Stimulated activated CD8-positive, alpha-beta memory T cell treated with anti-CD3 and anti-CD28 coated beads, Interleukin-15, amount 100 ng/mL, for 4 hours (primary cell): ENCODE measurements at places on chromosomes 7 and 10.

DNA sequence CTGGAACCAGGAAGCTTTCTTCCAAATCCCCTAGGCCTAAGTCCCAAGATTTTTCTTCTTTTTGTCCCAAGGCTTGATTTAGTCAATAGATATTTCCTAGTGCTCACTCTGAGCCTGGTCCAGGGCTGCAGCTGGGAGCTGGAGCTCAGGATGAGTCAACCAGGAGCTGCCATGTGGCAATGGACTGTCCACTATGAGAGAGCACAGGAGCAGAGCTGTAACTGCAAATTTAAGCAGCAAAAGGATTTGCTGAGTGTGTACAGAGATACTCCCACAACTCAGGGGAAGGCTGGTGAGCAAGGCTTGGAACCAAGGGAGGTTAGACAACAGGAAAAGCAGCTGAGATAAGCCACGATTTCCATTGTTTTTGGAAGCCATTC is 92.1 kb upstream of the CXCL12 start:
- no peak for DNase-seq

DNA sequence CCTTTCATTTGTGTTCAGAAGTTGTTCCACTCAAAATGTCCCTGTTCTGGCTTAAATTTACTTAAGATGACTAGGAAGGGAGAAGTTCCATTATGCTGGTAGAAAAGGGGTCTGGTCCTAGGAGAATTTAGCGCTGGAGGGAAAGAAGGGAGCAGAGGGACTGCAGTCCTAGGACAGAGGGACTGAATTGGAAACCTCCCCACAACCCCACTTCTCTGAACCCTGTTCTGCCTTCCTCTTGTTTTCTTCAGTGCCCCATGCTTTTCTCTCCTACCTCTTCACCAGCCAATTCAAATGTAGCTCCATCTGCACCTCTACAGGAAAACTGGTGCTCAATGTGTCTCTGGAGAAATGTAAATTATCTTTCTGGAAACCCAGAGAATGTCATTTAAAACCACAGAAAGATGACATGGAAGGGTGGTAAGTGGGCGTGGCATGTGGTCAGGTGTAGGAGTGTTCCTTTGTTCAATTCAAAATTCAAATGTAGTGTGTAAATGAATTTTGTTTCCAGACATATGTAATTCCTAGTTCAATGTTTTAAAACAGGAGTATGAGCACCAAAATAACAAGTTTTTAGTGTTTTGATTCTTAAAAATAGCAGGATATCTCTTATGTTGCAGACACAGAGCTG is 24.0 kb upstream of the RHOBTB1 start:
- no peak for DNase-seq

- DNase-seq, result no peak
Observed at GRCh38 chr10:48934672-48935501, 4.8 kb downstream of the LRRC18 start.

GRCh38 chr10:49116509-49117375 is 1.4 kb upstream of the VSTM4 start:
- no peak for DNase-seq

GRCh38 chr7:140677496-140677895 is 4.8 kb downstream of the ADCK2 start:
- no peak for DNase-seq

DNA sequence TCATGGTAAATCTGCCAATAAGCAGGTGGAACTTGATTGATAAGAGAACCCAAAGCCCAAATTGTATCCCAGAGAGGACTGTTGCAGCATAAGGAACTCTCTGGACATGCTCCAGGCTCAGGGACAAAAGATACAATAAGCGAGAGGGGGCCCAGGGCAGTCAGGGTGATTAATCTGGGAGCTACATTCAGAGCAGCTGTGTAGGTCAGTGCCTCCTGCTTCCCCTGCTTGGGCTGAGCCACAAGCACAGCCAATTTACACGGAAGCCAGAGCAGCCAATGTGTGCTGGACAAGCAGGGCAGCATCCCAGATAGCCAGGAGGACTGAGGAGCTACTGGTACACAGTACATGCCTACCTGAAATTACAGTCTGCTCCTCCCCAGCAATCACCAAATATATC is 24.2 kb downstream of the MYPN start:
- no peak for DNase-seq

- no peak for DNase-seq
Observed at GRCh38 chr10:93173967-93174845, 100.5 kb downstream of the CYP26A1 start.

DNA sequence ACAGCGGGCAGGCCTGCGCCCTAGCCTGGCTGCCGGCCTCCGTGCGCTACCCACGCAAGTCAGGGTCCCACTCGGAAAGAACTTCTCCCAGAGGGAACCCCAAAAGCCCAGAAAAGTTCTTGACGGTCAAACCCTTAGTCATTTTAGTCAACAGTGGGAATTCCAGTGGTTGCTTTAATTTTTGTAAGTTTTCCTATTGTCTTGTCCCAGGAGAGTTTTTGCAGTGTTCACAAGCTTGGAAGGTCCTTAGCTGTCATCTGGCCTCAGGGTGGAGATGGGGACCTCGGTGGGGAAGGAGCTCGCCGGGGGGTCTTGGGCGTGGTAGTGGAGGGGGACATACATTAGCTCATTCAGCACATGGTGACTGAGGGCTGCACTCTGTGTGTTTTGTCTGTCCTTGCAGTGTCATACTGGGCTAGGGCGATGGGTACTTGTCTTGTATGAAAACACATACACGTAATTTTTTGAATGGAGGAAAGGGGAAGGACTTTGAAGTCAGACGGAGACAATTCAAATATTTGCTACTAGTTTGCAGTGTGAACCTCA is 736 bp downstream of the MINDY4 start:
- no peak for DNase-seq

DNA sequence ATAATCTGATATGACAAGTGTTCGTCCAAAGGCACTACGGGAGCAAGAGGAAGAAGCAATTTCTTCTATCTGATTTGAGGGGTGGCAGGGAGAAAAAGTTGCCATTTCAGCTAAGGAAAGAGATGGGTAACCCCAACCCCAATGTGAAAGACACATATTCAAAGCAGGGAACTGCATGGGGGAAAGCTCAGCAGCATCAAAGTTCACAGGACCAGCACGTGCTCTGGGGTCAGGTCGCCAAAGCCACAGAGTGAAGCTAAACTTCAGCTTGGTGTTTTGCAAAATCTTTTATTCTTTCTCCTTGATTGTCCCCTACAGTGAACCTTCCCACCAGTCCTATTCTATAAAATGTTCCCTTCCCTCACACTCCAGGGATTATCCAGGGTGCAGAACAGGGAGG is 112.8 kb upstream of the PPP2R2D start:
- DNase-seq, result no peak

GRCh38 chr7:4607311-4607729 is 74.8 kb upstream of the FOXK1 start:
- DNase-seq, result no peak

GRCh38 chr7:66206934-66207240 is 1.8 kb downstream of the TPST1 start:
- no peak for DNase-seq

- DNase-seq, result no peak
Observed at GRCh38 chr10:71269301-71270288, 49.5 kb upstream of the SLC29A3 start.

- no peak for DNase-seq
Observed at GRCh38 chr7:67671006-67671548, 674.4 kb downstream of the TYW1 start.

DNA sequence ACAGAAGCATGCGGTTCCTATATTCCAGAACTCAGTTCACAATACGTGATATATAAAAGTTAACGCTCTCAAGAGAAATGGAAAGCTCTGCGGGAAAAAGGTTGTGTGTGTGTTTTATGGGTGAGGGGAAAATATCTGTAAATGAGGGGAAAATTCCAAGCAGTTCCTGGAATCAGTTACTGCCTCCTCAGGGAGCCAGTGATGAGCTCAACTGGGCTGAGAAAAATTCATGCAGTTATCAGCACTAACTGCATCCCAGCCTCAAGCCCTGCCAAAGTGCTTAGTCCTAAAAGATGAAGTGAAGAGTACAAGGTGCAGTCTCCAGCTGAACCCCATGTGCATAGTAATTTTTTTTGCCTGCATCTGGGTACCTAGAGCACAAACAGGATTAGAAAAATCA is 191.9 kb downstream of the CDK14 start:
- DNase-seq, result no peak

DNA sequence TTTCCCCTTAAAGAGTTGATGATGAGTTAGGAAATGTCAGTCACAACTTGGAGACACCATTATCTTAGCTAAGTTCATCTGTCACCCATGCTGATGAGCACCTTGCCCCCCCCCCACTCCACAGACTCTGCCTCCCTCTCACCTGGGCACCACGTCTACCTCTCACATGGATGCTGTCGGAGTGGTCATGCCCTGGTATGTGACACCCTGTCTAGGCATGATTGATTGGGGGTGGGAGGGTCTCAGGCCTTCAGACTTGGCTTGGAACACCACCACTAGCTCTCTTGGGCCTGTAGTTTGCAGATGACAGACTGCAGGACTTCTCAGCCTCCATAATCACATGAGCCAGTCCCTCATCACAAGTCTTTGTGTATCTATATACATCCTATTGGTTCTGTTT is 78.0 kb downstream of the WDR37 start:
- no peak for DNase-seq

GRCh38 chr7:67487316-67487715 is 490.7 kb downstream of the TYW1 start:
- no peak for DNase-seq

DNA sequence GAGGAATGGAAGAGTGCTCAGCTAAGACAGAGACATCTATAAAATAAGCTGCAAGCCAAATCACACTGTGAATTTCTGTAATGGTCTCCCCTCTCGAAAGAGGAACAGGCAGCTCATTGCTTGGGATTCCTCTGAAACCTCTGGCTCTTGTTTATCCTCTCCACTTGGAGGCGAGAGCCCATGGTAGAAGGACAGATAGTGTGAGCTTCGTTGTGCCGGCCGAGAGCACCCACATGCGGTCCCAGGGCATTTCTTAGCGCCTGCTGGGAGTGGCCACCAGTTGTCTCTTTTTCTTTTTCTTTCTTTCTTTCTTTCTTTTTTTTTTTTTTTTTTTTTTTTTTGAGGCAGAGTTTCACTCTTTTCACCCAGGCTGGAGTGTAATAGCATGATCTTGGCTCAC is 26.2 kb downstream of the CNPY1 start:
- no peak for DNase-seq

- no peak for DNase-seq
Observed at GRCh38 chr7:149859369-149859768, 14.4 kb upstream of the ATP6V0E2 start.

GRCh38 chr7:108034586-108034985 is 31.6 kb upstream of the LAMB1 start:
- DNase-seq, result no peak
